ENCODE measurements at places on chromosomes 7 and 10.
A peak's percentile ranks its signal among the peaks of the same experiment; 100 is the strongest.

- no peak for DNase-seq
Observed at GRCh38 chr7:90982228-90982627, 282.0 kb upstream of the FZD1 start.

DNA sequence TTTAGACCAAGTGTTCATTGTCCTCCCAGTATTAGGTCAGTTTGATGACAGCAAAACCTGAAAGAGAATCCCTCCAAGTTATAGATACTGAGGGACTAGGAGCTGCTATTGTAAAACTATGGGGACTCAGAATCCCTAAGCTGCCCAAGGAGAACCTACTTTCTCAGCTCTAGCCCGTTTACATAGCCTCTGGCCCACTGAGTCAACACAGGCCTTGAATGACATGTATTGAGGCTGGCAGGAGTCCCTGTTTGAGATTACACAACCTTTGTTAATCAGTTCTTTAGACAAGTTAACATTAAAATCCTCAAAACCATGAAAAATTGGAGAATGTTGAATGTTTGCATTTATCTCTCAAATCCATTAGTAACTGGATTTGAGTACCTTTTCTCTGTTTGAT, 1079.0 kb downstream of the KCNMA1 start:
- DNase-seq: peak; percentile 96

- DNase-seq: no peak
Observed at GRCh38 chr10:132226586-132227405, 40.0 kb downstream of the DPYSL4 start.

DNA sequence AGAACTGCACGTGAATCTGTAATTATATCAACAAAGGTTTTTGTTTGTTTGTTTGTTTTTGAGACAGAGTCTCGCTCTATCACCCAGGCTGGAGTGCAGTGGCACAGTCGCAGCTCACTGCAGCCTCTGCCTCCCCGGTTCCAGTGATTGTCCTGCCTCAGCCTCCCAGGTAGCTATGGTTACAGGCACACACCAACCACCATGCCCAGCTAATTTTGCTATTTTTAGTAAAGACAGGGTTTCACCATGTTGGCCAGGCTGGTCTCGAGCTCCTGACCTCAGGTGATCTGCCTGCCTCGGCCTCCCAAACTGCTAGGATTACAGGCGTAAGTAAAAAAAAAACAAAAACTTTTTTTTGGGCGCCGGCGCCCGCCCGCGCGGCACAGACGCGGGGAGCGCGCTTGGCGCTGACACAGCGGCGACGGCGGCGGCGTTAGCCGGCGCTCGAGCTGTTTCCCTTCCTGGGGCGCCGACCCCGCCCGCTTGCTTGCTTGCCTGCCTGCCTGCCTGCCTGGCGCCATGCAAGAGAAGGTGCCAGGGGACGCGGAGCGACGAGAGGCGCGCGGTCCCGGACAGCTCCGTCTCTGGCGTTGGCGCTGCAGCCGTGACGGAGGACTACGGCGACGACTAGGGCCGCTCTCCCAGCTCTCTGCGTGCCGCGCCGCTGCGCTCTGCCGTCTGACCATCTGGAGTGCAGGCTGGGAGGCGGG, 171.4 kb upstream of the NUPR2 start:
- no peak for DNase-seq

- DNase-seq: no peak
Observed at GRCh38 chr10:52250510-52250909, 63.6 kb upstream of the DKK1 start.

DNA sequence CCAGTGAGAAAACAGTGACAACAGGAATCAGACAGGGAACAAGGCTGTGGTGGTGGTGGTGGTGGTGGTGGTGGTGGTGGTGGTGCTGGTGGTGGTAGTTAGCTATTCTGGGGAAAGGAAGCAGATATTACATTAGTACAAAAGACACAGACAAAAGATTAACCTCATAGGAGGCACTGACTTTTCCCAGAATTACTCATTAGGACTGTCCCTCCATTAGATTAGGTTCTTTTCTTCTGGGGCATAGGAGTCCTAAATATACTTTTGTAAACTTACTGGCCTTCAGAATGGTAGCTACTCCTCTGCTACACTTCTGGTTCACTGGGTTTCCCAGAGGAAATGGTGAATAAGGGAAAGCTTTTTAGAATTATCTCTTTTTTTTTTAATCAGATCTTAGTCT, 156.6 kb upstream of the SEMA3D start:
- no peak for DNase-seq

DNA sequence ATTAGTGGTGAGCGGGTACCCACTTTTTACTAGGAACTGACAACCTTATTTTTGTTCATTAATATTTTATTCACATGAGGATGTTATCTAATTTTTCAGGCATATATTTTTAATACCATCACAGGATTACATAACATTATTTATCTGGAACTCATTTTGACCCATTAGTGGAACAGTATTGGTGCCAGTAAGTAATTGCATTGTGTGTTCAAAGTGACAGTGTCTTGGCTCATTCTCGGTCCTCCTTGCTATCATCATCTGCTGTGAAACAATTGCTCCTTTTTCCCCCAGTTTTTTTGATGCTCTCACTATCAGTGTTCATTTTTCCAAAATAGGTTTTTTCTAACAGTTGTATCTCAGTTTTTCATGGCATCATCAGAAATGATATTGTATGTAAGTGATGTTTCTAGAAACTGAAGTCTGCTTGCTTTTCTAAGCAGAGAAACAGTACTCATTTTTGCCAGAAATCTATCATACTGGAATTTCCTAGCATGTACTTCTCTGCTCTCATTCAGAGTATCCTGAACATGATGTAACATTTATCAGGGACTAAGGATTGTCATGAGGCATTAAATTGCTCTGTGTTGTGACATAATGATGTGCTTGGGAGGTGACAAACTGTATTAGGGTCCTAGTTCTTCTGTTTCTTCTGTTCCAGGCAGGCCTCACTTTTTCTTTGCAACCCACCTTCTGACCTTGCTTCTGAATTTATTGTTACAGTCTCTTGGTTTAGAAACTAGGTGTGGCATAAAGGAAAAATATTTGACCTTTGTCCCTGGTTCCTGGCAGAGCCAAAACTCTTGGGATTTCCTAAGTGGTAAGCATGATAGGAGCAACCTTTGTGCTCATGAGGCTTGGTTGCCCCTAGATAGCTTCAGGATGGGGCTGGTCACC, 4.2 kb downstream of the NUB1 start:
- DNase-seq: no peak

- DNase-seq: no peak
Observed at GRCh38 chr10:92122941-92123450, 167.9 kb downstream of the CPEB3 start.

GRCh38 chr7:25662841-25663800, 434.8 kb upstream of the NPVF start:
- no peak for DNase-seq

DNA sequence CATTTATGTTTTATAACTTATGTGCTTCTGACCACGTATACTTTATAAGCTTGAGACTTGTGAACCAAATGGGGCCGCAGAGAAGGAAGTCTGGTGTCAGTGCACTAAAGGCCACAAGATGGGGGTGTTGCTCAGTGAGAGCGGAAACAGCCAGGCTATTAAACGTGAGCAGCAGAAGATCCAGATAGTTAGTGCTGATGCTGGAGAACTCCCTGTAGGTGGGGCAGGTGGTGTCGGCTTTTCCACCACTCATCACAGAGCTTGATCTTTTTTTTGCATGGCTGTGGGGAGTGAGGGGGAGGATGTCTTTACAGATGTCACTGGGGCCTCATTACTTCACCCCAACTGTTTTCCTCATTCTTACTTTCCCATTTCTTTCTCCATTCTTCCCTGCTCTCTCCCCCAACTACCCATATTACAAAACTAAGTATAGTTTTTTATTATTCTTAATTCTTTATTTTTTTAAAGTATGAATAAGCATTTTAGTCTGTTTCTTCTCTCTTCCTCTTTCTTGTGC, 34.7 kb downstream of the ACADSB start:
- DNase-seq: peak; percentile 68

GRCh38 chr7:101166909-101167644, 1.7 kb upstream of the VGF start:
- DNase-seq: no peak

- peak; percentile 67 for DNase-seq
Observed at GRCh38 chr7:142632271-142633134, 116.8 kb upstream of the PRSS1 start.

DNA sequence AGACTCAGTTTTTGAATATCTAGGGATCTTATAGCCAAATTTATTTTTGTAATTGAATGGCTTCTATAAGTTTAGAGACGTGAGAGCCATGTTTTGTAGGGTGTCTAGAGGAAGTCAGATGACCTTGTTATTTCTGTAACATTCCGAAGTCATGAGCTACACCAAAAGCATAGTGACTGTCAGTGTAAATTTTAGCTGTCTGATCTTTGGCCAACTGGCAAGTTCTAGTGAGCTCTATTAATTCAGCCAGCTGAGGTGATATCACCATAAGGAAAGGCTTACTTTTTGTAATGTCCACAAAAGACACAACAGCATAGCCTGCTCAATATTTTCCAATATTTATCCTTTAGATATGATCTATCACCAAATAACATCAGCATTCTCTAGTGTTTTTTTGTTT, 9.9 kb upstream of the NT5C3A start:
- peak; percentile 87 for DNase-seq

Measured in EH (cell line).